ENCODE measurements at places on chromosomes 6 and 20.

GRCh38 chr6:52124126-52125121, 37.0 kb upstream of the PKHD1 start:
- no peak for DNase-seq

GRCh38 chr6:1747531-1747930, 137.8 kb downstream of the FOXC1 start:
- no peak for DNase-seq

DNA sequence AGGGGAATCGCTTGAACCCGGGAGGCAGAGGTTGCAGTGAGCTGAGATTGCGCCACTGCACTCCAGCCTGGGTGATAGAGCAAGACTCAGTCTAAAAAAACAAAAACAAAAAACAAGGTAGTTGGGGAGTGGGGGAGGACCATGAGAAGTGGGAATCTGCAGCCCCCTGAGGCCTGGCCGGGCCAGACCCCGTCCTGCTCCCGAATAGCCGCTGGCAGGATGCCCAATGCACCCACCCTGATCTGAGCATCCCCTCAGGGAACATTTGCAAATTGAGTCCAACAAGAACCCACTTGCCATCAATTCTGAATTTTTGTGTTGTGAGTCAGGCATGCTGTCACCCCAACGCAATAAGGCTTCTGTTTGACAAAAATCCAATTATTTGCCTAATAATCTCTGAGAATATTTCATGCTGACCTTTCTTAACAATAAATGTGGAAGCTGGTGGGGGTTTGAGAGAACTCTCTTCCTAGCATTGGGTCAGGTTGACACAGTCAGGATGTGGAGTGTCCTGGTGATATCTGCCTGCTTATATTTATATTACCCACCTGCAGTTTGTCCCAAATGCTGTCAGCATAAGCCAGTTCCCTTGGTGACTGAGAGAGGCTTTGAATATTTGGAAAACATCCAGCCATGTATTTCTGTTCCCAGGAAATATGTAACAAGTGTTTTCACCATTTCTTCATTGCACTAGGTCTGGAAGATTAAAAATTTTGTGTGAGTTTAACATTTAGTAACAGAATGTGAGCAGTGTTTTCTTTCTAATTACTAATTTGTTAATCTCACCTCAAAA, 28.4 kb upstream of the FRMD1 start:
- DNase-seq = no peak

DNA sequence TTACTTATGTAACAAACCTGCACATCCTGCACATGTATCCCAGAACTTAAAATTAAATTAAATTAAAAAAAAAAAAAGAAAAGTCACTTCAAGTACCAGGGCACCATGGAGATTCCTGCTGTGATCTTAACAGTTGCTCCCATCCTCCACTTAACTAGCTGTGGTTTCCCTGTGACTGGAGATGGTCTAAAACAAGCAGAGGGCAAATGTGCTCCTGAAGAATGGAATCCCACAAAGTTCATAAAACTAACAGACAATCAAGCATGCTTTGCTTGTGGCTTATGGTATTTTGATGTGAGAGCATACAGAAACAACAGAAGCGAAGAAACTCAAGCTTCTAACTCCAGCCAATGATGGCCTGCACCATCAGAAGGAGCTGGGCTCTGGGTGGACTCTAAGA, 153.6 kb upstream of the KCNK16 start:
- DNase-seq = no peak

DNA sequence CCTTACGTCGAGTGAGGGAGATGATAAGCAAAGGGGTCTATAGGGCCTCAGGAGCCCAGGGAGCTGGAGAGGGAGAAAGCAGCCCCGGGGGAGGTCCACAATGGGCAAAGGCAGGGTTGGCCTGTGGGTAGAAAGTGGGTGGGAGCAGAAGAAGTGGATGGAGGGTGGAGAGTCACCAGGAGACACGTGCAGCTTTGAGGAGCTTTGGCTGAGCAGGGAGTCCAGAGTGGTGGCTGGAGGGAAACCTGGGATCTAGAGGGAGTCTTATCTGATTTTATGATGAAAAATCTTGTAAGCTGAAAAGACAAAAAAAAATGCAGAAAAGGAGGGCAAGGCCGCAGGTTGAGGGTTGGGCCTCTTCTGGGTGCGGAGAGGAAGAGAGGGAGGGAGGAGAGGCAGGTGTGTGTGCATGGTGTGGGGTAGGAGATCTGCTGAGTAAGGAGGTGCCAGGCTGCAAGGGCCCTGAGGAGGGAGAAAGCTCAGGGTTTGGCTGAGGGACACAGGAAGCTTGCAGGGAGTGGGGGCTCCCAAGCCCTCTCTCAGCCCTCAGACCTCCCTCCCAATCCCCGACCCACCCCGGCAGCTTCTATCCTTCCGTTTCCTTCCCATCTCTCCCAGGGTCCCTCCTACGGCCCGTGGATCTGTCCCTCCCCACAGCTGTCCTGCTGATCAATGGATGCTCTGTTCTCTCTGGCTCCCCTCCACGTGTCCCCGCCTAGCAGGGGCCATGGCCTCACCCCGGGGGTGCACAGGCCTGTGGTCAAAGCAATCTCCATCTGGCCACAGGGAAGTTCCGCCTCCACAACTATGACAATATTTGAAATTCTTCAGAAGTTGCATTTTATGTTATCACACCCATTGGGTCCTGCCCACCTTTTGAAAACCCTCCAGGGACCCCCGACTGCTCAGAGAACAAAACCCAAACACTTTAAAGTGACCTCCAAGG, 17.1 kb upstream of the BPI start:
- DNase-seq = peak; percentile 55

DNA sequence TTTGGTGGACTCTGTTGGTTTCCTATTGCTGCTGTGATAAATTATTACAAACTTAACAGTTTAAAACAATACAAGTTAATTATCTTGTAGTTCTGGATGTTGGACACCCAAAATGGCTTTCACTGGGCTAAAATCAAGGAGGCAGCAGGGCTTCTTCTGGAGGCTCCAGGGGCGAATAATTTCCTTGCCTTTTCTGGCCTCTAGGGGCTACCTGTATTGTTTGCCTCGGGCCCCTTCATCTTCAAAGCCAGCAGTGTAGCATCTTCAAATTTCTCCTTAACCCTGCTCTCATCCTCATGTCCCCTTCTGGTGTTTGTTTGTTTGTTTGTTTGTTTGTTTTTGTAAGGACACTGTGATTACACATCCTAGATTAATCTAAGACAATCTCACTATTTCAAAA, 60.5 kb upstream of the ANKEF1 start:
- no peak for DNase-seq

DNA sequence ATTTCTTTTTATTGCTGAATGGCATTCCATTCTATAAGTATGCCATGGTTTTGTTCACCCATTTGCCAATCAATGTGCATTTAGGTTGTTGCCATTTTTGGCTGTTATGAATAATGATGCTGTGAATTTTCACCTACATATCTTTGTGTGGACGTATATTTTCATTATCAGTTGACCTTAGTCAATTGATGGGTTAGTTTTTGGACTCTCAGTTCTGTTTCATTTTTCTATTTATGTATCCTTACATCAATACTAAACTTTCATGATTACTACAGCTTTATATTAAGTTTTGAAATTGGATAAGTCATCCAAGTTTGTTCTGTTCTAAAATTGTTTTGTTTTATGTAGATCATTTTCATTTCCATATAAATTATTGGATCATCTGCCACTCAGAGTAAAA, 261.9 kb upstream of the CNR1 start:
- DNase-seq = no peak

GRCh38 chr20:13852306-13852705, 67.5 kb downstream of the NDUFAF5 start:
- DNase-seq = no peak

- DNase-seq = no peak
Measured at GRCh38 chr6:166934174-166934573, 22.2 kb downstream of the RNASET2 start.

DNA sequence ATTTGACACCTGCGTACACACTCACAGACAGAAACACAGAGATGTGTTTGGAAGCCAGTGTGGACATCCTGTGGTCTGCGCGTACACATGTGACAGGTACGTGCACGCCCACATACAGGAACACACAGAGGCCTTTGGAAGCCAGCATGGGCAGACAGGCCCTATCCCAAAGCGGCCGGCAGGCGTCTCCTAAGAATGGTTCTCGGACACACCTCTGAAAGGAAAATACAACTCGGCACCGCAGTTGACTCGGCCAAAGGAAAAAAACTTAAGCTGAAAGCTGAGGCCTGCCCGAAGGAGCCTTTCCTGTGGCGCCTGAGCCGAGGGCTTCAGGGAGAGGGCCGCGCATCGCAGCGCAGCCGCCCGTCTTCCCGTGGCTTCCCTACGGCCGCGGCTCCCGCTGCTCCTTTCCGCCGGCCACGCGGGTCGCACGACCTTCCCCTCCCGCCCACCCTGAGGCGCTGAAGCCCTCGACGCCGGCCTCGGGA, 1.4 kb upstream of the CEP43 start:
- DNase-seq = no peak
